Stimulated activated CD8-positive, alpha-beta memory T cell treated with anti-CD3 and anti-CD28 coated beads, Interleukin-2, amount 100 ng/mL, for 1 hour (primary cell): ENCODE measurements at places on chromosomes 4 and X.

GRCh38 chr4:14404730-14405129, 597.6 kb upstream of the CPEB2 start:
- DNase-seq, result no peak

GRCh38 chr4:111501946-111502345, 643.3 kb upstream of the FAM241A start:
- DNase-seq, result no peak

DNA sequence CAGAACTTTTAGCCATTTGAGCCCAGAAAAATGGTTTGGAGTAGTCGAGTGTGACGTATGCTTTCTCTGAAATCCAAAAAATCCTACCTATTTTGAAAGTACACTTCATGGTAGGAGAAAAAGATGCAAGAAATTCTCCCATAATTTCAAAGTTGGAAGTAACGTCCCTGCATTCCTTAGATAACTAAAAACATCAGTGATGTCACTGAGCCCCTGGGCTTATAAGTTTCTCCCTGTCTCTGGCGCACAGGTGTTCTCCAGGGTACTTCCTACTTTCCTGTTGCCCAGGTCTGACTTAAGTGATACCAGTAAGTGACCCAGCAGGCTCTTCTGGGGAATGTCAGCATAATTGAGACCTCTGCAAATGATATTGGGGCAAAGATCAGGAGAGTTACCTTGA, 90.5 kb upstream of the WDR1 start:
- DNase-seq, result no peak

DNA sequence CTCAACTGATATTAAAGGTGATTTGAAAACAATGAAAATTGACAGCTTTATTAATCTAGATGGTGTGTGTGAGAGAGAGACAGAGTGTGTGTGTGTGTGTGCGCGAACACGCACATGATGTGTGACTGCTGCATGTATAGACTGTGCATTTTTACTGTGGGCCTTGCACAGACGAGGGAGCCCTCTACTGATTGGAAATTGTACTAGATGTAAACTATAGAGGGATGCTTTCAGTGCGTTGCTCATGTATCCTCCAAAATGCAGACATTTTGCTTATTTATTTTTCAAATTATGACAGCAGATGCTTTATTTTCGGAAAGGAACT, 168.4 kb upstream of the GK2 start:
- DNase-seq, result no peak

GRCh38 chrX:75273483-75273882, 402 bp upstream of the UPRT start:
- DNase-seq, result no peak

GRCh38 chr4:154760895-154761294, 17.1 kb downstream of the LRAT start:
- no peak for DNase-seq

GRCh38 chr4:8602686-8603430, 10.3 kb downstream of the CPZ start:
- no peak for DNase-seq

DNA sequence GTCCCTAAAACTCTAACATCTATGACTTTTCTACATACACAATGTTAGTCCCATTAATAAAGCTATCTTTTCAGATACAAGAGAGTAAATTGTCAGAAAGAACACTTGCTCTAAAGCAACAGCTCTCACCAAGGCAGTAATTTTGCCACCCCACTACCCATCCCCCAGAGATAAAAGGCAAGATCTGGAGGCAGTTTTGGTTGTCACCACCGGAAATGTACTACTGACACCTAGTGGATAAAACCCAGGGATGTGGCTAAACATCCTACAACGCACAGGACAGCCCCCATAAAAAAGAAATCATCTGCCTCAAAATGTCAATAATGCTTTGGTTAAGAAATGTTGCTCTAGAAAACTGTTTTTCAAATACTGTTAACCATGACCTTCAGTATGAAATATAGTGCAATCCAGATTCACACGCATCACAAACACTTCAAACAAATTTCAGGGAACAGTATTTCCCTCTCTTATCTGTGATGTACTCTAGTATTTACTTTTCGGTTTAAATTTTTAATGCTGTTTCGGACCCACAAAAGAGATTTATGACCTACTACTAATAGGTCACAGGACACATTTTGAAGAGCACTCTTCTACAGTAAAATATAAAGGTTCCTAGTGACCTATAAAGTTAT, 5.1 kb downstream of the FBXL5 start:
- DNase-seq, result peak; percentile 8

GRCh38 chr4:149912000-149912399, 96.4 kb upstream of the IQCM start:
- no peak for DNase-seq

DNA sequence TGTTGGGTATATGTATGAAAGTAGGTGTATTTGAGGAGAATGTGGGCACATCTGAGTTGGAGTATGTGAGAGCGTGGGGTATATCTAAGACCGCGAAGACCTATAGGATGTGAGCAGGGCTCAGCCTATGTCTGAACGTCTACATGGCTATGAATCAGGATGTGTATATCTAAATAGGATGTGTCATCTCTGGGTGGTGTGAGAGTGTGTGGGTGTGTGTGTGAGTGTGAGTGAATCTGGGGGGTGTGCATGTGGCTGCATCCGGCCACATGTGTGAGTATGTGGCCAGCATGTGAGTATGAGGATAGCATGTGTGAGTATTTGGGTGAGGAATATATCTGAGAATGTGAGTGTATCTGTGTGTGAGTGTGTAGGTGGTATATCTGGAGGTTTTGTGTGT, 7.7 kb downstream of the GPR173 start:
- DNase-seq, result no peak

DNA sequence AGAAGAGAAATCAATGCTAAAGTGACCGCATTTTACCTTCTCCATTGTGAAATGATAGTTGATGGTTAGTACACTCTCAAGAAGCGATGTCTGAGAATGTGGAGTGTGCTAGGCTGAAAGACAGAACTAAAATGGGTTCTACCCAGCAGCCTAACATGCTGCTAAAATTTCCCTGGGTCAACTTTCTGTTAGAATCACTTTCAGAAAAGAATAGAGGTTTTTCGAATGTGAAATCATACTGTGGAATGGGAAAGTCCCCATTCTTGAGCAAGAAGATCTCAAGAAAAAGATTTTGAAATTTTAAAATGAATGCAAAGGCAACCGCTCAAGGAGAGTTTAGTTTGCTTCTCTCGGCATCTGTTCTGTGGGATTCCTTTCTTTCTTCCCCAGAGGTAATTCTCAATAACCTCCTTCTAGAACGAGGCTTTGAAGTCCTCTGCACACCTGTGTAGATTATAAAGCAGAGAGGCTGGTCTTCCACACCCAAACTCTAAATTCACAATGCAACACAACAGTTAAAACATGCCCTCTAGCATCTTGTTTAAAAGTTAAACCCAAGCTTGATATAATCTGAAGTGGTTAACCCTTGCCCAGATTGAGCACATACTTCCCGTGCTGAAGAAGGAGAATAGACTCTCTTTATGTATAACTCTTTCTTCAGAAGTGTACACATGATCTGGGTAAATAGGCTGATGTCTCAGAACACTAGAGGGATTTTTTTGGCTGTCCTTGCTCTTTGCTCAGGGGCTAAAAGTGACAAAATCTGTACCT, 208.7 kb upstream of the KLF3 start:
- no peak for DNase-seq

- no peak for DNase-seq
Measured at GRCh38 chr4:158624889-158625478, 46.7 kb downstream of the C4orf46 start.

DNA sequence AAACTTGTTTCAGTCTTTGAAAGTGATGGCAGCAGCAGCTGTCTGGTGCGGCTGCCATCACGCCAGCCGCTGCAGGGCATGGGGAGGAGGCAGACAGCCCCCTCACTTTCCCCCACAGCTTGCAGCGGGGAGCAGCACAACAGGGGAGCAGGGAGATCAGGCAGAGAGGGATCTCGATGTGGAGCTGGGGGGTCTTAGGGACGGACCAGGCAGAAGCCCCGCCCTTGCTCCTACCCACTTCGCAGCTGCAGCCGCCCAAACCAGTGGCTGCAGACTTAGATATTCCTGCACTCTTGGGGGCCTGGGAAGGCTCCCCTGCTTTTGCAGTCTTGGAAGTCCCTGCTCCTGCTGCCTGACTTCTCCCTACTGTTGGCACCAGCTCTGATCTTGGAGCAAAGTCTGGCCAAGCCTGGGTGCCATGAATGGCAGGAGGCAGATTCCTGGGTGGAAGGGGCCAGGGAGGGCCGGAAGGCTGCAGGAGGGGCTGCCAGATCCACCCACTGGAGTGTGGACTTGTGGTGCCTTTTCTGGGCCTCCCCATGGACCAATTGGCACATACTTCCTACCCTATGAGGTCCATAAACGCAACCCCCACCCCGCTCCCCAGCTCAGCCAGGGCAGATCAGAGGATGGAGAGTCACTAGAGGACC, 14.0 kb upstream of the MFAP3L start:
- no peak for DNase-seq

DNA sequence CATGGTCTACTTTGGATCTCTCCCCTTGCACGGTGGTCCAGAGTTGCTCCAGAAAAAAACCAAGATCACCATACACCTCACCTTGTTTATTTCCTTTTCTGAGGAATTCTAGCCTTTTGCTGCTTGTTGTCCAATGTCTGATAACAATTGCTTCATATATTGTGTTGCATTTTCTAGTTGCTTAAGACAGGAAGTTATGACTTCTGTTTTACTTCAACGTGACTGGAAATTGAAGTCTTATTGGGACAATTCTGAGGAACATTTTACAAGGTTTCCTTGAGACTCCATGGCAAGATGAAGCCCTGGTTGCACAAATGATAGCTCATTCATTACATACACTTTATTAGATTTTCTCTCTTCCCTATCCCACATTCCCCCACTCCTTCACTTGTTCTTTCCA, 5.2 kb downstream of the CXCL1 start:
- DNase-seq, result no peak
